ENCODE measurements at places on chromosomes 1 and 21.

DNA sequence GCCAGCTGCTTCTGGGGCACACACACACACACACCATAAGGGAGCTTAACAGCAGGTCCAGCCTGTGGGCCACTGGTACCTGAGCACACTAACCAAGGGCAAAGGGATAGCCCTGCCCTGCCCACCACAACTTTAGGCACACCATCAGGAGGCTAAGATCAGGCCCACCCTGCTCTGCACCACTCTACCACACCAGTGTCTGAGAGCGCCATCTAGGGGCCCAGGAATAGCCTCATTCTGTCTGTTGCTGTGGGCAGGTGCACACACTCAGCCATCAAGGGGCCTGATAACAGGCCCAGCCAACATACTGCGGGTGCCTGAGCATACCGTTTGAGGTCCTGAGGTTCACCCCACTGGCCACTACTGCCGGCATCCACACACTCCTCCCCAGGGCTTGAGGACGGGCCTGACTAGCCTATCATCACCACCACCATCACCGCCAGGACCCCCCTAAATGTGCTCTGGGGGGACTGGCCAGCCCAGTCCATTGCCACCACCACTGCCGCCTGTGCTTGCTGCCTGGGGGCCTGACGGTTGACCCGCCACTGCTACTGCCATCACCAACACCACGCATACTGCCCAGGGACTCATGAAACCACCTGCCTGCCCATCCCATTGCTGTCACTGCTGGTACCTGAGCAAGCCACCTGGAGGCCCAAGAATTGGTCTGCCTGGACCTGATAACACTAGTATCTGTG, 31.3 kb downstream of the NSL1 start:
- no peak for DNase-seq

DNA sequence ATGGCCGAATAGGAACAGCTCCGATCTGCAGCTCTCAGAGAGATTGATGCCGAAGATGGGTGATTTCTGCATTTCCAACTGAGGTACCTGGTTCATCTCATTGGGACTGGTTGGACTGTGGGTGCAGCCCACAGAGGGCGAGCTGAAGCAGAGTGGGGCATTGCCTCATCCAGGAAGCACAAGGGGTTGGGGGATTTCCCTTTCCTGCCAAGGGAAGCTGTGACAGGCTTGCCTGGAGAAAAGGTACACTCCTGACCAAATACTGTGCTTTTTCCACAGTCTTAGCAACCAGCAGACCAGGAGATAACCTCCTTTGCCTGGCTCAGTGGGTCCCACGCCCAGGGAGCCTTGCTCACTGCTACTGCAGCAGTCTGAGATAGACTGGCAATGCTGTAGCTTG, 66.9 kb downstream of the HSD3B1 start:
- no peak for DNase-seq

- no peak for DNase-seq
Observed at GRCh38 chr1:34037109-34037508, 127.9 kb downstream of the CSMD2 start.

- no peak for DNase-seq
Observed at GRCh38 chr1:152067150-152067549, 21.7 kb downstream of the TCHHL1 start.

GRCh38 chr1:3051270-3052268, 17.4 kb upstream of the PRDM16 start:
- DNase-seq: no peak

DNA sequence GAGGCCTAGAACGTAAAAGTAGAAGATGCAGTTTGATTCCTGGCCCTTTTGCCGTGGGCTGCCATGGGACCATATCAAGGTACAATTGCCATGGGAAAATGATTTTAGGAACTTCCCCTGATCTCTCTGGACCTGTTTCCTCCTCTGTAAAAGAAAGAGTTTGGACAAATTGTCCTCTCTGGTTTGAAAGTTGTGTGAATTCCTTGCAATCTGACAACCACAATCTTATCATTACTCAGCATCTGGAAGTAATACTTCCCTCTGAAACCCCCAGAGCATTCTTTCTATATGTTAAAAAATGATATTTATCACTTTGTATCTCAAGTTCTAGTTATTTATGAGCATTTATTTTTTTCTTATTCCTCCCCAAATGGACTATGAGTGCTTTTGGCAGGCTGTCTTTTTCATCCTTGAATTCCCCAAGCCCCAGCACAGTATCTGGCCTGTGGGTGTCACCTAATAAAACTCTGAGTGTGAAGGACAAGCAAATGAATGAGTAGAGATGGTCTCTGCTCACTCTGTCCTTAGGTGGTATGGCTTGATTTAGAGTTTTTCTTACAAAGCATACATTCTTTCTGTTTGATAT, 181.1 kb downstream of the DYRK1A start:
- DNase-seq: no peak

DNA sequence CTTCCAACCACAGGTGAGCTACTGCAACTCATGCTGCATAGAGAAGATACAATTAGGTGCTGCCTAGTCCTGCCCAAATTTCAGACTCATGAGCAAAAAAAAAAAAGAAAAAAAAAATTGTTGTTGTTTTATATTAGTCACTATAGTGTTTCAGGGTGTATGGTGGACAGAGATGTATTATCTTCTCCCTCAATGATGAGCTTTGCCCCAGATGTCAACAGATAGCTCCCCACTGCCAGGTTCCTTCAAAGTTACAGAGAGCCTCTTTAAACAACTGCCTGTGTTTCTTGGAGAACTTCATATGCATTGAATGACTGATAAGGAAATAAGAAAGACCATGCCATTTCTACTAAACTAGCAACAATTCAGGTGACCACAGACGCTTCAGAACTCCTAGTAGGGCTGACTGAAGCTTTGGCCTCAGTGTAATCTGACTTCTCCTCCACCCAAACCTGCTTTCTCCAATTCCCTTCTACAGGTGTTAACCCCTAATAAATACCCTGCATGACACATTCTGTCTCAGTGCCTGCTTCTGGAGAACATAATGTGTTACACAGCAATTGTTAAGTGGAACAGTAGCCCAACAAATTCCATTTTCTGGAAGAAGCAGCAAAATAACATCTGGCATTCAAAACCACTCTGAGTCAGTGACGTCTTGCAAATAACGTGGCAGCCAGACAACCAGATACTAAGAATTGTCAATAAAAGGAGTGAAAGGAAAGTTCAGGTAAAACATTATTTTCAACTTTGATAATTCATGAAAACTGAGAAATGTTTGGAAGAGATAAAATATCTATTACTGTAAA, 147.7 kb downstream of the CDC42BPA start:
- DNase-seq: no peak

DNA sequence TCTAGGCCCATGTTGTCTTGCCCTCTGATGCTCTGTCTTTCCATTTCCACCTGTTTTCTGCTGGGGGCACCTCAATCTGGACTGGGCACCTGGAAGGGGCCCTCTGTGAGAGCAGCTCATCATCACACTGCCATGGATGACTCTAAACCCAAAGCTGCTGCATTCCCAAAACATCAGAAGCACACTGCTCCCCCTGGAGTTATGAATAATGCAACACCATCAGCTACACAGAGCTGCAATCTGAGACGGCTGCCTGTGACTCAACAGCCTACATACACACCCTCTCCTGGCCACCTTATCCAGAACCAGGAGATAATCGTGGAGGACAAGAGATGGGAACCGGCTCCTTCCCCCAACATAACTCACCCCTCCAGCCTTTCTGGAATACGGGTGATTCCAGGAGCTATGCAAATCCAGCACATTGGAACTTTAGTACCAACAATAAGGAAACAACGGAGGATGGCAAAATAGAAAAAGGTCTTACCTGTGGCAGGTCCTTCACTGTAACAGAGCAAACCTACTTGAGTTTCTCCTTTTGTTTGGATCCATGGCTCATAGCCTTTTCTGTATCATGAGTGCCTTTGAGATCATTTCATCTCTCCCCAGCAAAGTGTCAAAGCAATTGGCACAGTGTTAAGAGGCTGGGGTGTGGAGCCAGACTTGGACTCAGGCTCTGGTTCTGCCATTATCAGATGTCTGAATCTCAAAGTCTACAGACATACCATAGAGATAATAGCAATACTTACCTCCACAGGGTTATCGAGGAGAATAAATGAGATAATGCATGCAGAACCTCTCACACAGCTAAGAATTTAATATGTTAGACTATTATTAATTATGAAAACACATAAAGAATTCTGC, 29.3 kb downstream of the AK2 start:
- DNase-seq: no peak

DNA sequence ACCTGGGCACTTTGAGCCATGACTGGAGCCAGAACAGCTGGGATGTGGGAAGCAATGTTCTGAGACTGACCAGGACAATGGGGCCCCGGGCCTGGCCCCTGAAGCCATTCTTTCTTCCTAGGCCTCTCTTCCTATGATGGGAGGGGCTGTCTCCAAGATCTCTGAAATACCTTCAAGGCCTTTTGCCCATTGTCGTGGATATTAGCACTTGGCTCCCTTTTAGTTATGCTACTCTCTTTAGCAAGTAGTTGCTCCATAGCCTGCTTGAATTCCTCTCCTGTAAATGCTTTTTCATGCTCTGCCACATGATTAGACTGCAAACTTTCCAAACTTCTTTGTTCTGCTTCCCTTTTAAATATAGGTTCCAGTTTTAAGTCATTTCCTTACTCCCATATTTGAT, 262.9 kb upstream of the CACYBP start:
- no peak for DNase-seq

GRCh38 chr1:94851571-94851970, 31.4 kb downstream of the SLC44A3 start:
- no peak for DNase-seq

GRCh38 chr1:178057912-178058534, 35.9 kb upstream of the RASAL2 start:
- DNase-seq: no peak

DNA sequence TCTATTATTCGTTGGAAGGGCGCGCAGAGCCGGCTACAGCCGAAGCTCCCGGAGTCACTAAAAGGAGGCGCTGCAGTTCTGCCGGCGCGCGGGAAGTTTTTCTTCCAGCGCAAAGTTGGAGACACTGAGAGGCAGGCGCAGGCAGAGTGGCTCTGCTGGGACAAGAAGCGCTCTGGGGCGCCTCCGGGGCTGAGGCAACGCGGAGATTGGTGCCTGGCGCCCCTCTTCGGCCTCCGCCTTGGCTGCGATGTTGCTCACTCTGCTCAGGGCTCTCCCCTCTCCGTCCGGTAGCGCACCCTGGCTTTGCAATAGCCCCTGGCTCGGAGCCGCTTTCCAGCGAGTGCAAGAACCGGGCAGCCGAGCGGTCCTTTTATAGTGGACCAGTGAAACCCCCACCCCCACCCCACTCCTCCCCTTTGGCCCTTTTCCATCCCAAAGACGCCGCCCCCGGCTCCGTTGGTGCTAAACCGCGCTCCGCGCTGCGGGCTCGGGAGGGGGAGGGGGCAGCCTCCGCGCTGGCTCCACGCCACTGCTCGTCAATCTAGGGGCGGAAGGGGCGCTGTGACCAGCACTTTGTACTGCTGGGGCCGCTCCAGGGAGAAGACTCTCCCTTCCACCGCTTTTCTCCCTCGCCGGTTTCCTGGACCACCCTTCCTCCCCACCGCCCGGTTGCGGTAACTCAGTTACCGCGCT, at the start of gene ADAMTS1:
TSS of gene ADAMTS1 (minus strand) at position 344 of the 693 bp plus-strand sequence. CDS start 455 bp downstream, outside the sequence.
- DNase-seq: no peak

DNA sequence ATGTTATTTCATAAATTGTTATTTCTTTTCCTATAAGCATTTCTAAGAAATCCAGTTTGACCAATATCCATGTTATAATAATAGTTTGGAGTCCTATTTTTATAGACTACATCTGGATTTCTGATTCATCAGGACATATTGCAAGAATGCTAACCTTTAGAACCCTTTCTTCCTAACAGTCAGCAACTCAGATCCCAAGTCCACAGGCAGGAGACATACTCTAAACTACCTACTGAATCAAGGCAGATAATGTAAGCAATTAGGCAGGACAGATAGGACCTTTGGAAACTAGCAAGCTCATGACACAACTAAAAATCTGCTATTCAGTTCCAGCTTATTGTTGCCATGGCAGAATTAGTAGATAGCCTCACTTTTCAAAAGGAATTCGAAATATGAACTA, 104.1 kb downstream of the DENND1B start:
- DNase-seq: no peak

GRCh38 chr1:2856066-2856390, 54.5 kb upstream of the TTC34 start:
- DNase-seq: no peak

DNA sequence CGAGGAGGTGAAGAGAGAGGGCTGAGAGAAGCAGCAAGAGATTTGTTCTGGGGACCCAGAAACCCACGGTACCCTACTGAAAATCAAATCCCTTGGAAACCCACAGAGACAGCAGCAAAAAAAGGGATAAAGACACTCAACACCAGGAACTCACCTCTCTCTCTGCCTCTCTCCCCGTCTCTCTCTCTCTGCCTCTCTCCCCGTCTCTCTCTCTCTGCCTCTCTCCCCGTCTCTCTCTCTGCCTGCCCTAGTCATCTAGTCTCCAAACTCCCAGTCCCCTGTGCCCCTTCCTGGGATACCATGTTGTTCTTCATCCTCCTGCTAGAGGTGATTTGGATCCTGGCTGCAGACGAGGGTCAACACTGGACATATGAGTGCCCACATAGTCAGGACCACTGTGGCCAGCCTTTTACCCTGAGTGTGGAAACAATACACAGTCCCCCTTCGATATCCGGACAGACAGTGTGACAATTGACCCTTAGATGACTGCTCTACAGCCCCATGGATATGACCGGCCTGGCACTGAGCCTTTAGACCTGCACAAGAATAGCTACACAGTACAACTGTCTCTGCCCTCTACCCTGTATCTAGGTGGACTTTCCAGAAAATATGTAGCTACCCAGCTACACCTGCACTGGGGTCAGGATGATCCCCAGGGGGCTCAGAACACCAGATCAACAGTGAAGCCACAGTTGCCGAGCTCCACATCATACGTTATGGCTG, 9.8 kb upstream of the ALDH9A1 start:
- DNase-seq: no peak

GRCh38 chr1:55781003-55781402, 565.8 kb upstream of the USP24 start:
- DNase-seq: no peak

GRCh38 chr21:46472246-46472645, 13.6 kb downstream of the DIP2A start:
- no peak for DNase-seq

DNA sequence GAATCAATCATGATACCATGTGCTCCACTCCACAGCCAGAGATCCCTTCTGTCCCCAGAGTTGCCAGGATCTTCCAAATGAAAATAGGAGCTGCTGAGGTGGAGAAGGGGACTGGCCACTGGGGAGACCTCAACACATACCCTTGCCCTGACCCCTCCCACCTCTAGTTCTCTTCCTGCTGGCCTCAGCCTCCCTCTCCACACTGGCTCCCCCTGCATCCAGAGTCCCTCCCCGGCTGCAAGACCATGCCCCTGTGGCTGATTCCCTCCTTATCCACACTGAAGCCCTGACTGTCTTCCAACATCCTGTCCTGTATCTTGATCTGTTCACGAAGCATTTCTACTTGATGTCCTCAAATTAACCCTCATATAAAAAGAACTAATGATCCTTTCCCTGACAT, 21.1 kb upstream of the CDK18 start:
- DNase-seq: no peak

GRCh38 chr1:112704934-112705627, 1.8 kb downstream of the RHOC start:
- DNase-seq: peak; percentile 75

Data from GM06990 (cell line).